IMR-90 (cell line): ENCODE measurements at places on chromosomes 2 and 18. TPM values are rescaled to one million over a fixed set of nuclear protein-coding genes. Genes with fewer than 3 reads are reported as not detected.

DNA sequence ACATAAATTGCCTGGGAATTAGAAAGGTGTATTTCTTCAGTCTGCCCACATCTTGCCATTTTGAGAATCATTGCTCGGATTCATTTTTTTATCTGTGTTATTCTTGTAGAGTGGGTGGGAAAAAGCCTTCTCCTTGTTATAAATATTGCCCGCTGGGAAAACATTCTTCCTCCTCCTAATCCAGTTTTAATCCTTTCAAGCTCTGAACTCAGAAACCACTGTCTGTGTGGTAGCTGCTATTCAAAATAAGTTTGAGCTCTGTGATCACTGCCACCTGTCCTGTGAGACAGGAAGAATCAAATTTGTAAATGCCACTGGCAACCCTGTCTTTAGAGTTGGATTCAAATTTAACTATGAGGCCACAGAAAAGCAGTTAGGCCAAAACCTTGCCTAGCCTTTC lies 1875.2 kb upstream of the PIK3C3 start:
- no peak for DNase-seq

Gene CRYGD
- total RNA-seq, result not detected in 2 replicates

DNA sequence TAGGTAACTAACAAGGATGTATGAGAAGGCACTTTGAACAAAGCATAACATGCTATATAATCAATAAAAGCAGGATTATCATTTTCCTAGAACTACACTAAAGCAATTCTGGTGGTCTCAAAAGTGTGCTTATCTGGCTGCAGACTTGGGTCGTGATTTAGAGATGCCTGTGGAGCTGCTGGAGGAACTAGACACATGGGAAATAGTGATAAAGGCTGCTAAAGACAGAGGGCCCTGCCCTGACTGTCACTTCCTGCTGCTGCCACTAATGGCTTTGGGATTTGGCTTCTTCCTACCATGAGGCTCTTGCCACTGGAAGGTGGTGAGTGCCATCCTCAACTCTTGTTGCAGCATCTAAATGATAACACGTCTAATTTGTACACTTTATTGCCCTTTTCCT lies 22.5 kb downstream of the TMEM178A start:
- no peak for DNase-seq

Gene CDH19
- not detected in 2 replicates for total RNA-seq

Gene PTPRN
- total RNA-seq, result 4.4 and 5.2 TPM in 2 replicates

GRCh38 chr2:99956232-99957030 lies 186.0 kb downstream of the AFF3 start:
- no peak for DNase-seq

Gene ICA1L
- total RNA-seq, result 1.8 and 1.9 TPM in 2 replicates

DNA sequence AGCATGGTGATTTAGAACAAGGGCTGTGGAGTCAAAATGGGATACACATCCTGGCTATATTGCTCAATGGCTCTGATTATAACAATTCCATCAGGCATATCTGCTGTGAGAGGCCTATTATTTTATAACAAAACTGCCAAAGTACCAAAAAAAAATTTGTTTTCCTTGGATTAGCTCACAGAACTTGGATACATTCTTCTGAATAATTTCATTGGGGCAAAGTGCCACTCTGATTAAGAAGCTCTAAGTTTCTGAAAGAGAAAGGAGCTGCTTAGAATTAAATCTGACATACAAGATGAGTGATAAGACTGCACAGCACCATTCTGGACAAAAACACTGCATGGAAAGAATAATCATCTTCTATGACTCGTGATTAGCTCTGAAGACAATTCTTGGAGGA lies 85.7 kb downstream of the SMC6 start:
- no peak for DNase-seq

Gene DOK6
- 2.7 and 3.9 TPM in 2 replicates for total RNA-seq

- DNase-seq, result no peak
Measured at GRCh38 chr2:68605939-68606338, 37.4 kb upstream of the PROKR1 start.

DNA sequence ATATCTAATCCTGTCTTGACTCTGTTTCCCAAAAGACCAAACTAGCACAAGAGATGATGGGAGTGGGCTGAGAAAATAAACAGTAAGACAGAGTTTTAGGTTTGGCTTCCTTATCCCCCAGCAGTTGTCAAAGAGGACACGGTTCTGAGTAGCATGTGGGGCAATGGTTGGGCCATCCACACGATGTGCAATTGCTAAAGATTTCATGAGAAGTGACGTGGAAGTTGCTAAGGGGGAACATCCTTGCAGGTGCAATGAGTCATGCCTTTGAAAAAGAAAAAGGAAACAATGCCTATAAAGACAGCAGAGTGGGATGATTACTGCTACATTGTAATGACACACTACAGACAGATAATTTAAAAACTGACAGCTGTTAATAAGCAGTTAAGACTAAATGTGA lies 1395.8 kb downstream of the LRP1B start:
- DNase-seq, result no peak

Gene SNORC
- under 0.01 and 0.28 TPM in 2 replicates for total RNA-seq

GRCh38 chr2:177638507-177638906 lies 245.9 kb downstream of the AGPS start:
- DNase-seq, result no peak

DNA sequence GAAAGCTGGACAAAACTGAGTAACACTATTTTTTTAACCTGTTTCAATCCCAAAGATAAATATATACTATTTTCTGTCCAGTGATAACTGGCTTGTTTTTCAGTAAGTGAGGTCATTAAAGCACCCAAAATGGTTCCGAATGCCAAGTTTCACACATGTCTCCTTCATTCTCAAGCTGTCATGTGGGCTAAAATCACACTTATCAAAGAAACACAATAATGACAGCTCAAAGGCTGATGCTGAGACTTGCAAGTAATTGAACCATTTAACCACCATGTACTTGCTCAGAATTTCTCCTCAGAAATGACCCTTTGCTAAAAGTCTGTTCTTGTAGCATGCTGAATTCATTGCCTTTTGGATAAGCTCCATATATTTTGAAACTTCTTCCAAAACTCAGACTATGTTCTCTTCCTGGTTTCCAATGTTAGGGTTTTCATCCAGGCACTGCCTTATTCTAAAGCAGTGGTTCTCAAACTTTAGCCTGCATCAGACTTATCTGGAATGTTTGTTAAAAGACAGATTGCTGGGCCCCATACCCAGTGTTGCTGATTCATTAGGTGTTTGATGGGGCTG lies 149.8 kb downstream of the VWC2L start:
- no peak for DNase-seq

Gene DAPL1
- not detected in 2 replicates for total RNA-seq

Gene GATA6
- total RNA-seq, result 2.5 and 3.3 TPM in 2 replicates

DNA sequence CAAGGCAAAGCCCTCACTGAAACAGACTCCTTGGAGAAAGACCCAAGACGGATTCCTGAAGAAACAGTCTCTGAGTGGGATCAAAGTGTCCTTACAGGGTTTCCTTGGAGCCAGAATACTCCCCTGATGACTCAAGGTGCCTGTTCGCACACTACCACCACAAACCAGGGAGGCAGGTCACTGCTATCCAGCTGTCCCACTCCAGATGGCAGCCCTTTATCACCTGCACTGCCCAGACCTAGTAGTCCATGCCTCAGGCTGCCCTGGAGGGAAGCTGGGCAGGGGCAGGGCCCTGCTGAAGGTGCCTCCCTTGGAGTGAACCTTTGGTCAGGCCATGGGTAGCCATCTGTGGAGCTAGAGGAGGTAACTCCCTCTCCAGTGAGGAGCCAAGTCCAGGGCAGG lies 34.1 kb downstream of the TRABD2A start:
- DNase-seq, result peak; percentile 78

DNA sequence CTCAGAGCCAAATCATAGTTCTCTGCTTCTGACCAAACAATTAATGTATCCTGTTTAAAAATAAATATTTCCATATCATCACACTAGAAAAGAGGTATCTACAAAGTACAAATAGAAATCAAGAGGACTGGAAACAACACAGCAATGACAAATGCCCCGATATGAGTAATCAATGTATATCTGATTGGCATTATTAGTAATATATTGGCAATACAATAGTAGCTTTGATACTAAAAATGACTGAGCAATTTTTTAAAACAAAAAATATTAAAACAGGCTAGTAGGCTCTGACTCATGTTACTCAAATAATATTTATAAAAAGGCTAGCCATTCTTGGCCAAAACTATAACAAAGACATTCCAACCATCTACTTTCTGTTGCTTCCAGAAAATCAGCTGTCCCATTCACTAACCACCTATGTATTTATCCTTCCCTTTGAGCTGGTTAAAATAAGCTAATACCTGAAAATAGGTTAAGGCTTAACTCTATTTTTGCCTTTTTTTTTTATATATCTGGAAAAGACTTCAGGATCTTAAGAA lies 13.3 kb downstream of the PPP4R3B start:
- DNase-seq, result peak; percentile 63

Gene DYNAP
- total RNA-seq, result not detected in 2 replicates

- no peak for DNase-seq
Measured at GRCh38 chr18:59610546-59611140, 86.6 kb downstream of the CCBE1 start.

DNA sequence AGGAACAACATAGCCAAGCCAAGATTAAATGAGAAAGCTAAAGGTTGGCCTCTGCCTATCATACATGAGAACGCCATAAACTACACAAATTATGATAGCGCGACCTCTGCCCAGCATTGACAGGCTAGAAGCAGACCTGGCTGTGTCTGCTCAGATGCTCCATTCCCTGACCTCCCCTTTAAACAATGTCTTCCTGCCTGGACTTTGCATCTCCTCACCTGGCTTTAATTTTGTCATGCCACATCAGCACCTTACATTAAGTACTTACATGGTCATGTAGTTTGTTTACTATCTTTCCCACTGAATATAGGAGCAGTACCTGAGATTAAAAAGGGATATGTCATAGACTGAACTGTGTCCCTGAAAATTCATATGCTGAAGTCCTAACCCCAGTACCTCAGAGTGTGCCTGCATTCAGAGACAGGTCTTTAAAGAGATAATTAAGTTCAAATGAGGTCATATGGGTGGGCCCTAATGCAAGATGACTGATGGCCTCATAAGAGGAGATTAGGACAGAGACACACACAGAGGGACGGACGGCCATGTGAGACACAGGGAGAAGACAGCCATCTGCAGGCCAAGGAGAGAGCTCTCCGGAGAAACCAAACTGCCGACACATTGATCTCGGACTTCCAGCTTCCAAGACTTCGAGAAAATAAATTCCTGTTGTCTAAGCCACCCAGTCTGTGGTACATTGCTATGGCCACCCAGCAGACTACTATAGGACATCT lies 103.7 kb downstream of the BIN1 start:
- DNase-seq, result no peak

DNA sequence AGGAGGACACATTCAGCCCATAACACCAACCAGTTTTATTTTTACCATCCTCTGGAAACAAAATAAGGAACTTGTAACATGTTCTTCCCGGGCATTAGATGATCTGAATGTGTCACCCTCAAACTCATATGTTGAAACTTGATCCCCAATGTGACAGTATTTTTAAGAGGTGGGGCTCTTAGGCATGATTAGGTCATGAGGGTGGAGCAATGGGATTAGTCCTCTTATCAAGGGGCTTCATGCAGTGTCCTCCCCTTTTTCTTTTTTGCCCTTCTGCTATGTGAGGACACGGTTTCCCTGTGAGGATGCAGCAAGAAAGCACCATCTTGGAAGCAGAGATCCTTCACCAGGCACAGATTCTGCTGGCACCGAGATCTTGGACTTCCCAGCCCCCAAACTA lies 401.5 kb upstream of the TRIB2 start:
- no peak for DNase-seq

- peak; percentile 96 for DNase-seq
Measured at GRCh38 chr18:74147779-74148542, at the start of the genes FBXO15 and TIMM21. Gene FBXO15 (minus strand): TSS chr18:74147834. CDS start chr18:74147785, 49 bp downstream. Gene TIMM21 (plus strand): TSS chr18:74148523. CDS start chr18:74148809, 286 bp downstream.

Gene CRYBA2
- not detected in 2 replicates for total RNA-seq

GRCh38 chr2:95382686-95383634 lies 19.5 kb upstream of the FAHD2A start:
- DNase-seq, result no peak

- DNase-seq, result no peak
Measured at GRCh38 chr2:158969162-158969714, 798 bp downstream of the TANC1 start.

GRCh38 chr2:36967236-36967876 lies 1.0 kb upstream of the STRN start:
- no peak for DNase-seq

Gene LIPT1
- total RNA-seq, result 3.2 and 4.2 TPM in 2 replicates

Gene PPP1R1C
- total RNA-seq, result 0.28 and 0.36 TPM in 2 replicates

DNA sequence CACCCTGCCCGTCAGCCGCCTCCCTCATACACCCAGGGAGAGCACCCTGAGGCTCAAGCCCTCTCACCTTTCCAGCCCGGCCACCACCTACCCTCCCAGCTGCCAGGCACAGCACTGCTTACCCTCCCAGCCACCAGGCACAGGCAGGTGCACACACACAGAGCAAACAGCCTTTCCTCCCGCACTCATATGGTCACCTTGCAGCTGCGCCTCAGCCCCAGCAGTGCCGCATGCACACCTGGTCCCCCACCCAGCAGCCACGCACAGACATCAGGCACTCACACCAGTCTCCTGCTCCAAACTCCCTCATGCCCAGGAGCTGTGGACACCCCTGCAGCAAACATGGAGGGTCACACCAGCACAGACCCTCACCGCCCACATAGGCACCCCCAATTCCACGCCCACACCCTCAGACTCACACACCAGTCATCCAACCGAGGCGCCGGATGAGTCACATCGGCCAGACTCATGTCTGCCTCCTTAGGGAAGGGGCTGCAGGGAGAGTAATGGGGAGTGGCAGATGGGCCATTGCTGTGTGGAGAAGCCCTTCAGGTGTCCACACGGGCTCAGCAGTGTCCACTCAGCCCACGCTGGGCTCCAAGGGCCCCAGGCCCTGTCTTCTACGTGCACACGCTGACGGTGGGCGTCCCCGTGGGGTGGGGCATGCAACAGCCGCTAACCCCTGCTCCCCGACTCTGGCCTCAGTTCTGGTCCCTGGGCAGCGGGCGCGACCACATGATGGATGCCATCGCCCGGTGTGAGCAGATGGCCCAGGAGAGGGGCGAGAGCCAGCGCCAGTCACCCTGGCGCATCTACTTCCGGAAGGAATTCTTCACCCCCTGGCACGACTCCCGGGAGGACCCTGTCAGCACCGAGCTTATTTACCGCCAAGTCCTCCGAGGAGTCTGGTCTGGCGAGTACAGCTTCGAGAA lies 22.3 kb upstream of the GPR17 start:
- peak; percentile 64 for DNase-seq

Gene IL1R1
- total RNA-seq, result 6.5 and 8.1 TPM in 2 replicates

DNA sequence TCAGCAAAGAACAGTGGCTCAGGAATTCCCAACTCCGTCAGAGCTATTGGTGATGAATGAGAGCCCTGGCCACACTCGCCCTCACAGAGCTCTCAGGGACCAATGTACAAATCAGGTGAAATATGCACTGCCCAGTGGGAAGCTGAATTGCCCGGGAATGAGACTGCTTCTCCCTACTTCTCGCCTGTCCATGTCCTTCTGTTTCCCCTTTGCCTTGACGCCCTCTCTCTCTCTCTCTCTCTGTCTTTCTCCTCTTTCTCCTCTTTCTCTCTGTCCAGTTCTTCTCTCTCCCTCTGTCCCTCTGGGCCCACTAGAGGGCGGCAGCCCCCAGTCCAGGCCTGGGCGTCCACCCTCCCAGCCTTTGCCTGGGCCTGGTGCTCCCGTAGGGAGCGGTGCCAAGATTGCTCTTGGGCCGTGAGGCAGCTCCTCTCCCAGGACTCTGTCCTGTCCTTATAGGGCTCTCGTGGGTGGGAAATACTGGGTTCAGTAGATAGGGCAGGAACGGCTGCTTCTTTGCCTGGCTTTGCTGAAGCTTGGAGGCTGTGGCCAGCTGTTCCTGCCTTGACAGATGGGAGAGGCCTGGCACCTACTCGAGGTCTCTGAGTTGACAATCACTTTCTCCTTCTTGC lies 28.4 kb upstream of the PUM2 start:
- peak; percentile 86 for DNase-seq

- peak; percentile 34 for DNase-seq
Measured at GRCh38 chr2:96533292-96534073, 3.1 kb upstream of the ARID5A start.
